Breast epithelium (tissue), 4 donors: ENCODE measurements at places on chromosomes 5 and 9. TPM values are rescaled to one million over a fixed set of nuclear protein-coding genes. Genes with fewer than 3 reads are reported as not detected.

PCDHGB3 gene
- 5.3 TPM for total RNA-seq

ARAP3 gene
- 12.1 TPM for total RNA-seq

CTSV gene
- total RNA-seq, result 2.0 TPM

CRHBP gene
- total RNA-seq, result 2.3 TPM

DNAJB5 gene
- total RNA-seq, result 5.4 TPM

RAB14 gene
- total RNA-seq, result 53.1 TPM

FBP2 gene
- total RNA-seq, result not detected

STARD4 gene
- total RNA-seq, result 6.7 TPM

CNOT8 gene
- total RNA-seq, result 180 TPM

IL7R gene
- 10.1 TPM for total RNA-seq

ASPN gene
- total RNA-seq, result 6.2 TPM

MAP3K1 gene
- total RNA-seq, result 14.9 TPM

ZDHHC21 gene
- total RNA-seq, result 11.5 TPM

GRCh38 chr9:127064335-127064734, 58.1 kb downstream of the ANGPTL2 start:
- DNase-seq, result no peak

- DNase-seq, result no peak
These were observed 117.6 kb downstream of the PCSK1 start for GRCh38 chr5:96315431-96315830.

- no peak for DNase-seq
These were observed 585.5 kb upstream of the RGMB start for GRCh38 chr5:98187945-98188344.

DNA sequence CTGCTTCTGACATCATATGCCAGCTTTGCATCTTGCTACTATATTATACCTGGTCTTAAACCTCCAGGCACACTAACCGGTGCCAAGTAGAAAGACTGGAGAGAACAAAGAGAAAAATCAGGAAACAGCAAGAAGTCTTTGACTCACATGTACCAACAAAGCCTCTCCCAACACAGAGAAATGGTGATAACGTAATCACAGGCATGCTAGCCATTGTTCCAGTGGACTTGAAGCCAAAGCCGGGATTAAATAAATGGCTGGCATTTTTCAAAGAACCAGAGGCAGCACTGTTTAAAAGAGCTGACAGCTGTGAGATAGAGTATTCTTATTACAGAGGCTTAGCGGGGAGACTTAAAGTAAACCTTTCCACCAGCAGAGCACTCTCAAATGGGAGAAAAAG, 148.4 kb upstream of the NFIL3 start:
- no peak for DNase-seq

DNA sequence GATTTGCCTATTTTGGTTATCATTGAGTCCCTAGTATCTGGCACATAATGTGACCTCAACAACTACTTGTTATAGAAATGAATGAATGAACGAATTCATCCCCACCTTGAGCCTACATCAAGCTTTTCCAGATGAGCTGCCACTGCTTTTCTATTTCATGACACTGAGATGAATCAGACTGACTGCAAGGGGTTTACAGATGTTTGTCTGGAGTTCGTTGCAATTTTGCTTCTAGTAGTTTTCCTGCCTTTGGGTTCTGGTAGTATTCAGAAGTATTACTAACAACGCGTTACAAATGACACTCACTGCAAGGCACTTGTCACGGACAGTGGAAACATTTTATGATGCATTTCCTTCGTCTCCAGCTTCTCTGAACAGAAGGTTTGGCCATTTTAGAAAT, 222.3 kb downstream of the CD180 start:
- DNase-seq, result no peak

- no peak for DNase-seq
These were observed 600.2 kb upstream of the CCNG1 start for GRCh38 chr5:162837155-162837554.

DNA sequence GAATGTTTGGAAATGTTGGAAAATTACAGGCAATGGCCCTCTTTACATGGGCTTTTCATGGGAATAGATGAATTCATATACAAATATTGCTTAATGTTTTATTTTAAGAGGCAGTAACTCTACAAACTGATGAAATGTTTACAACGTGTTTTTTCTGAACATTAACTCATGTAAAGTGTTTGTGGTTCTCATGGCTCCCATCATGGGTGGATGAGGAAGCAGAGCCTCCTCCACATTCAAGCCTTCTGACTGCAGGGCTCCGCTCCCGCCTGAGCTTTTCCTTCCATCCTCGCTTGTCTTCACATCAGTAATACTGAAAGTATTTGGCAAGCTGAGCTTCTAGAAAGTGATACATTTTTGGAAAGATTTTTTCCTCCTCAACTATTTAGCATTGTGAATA, 204.2 kb downstream of the ARHGAP26 start:
- no peak for DNase-seq

DNA sequence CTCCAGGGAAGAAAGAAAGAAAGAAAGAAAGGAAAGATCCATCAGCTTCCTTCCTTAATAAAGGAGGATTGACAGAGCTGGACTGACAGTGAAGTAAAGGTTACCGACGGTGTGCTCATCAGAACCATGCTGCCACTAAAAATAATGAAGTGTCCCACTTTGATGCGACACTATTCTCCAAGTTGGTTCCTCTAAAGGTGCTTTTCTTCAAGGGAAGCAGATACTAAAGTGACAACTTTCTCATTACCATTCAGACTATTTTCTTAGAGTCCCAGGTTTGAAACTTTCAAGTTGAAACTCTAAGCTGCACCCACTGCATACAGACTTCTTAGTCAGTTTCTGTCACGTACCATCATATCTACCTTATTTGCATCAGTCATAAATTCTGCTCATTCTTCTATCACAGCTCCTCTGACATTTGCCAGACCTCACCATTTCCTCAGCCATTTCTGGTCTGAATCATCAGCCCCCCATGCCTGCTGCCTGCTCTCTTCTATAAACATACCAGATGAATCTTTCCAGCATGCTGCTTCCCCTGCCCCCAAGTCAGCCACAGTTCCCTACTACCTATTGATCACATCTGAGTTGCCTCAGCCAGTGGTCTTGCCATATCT, 177.6 kb downstream of the DEPDC1B start:
- no peak for DNase-seq

GRCh38 chr5:66180282-66181155, 36.4 kb downstream of the SREK1 start:
- DNase-seq, result no peak

GRCh38 chr5:135140446-135141204, 106.6 kb upstream of the PITX1 start:
- DNase-seq, result no peak

DNA sequence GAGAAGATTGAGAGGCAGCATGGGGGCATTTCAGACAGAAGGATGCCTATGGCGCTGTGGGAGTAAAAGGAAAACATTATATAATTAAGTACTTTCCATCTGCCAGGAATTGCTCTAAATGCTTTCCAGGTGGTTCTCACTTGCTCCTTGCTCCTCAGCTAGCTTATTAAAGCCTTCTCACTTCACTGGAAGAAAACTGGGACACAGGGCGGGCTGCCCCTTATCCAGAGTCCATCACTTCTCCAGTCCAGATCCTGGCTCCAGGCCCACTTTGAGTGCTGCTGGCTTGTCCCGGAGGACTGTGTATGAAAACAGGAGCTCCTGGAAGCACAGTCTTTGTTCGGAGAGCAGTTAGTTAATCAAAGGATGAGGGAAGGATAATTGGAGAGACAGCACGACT, 409.9 kb upstream of the ADAMTS16 start:
- DNase-seq, result no peak

- DNase-seq, result no peak
These were observed 25.9 kb upstream of the CFAP157 start for GRCh38 chr9:127680846-127681245.

- DNase-seq, result no peak
These were observed 26.1 kb downstream of the LHFPL2 start for GRCh38 chr5:78622302-78622971.

DNA sequence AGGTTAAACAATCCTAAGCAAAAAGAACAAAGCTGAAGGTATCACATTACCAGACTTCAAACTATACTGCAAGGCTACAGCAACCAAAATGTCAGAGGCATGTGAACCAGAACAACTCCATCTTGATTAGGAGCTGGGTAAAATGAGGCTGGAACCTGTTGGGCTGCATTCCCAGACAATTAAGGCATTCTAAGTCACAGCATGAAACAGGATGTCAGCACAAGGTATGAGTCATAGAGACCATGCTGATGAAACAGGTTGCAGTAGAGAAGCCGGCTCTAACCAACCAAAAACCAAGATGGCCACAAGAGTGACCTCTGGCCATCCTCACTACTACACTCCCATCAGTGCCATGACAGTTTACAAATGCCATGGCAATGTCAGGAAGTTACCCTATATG, 252.0 kb downstream of the RASEF start:
- DNase-seq, result no peak

DNA sequence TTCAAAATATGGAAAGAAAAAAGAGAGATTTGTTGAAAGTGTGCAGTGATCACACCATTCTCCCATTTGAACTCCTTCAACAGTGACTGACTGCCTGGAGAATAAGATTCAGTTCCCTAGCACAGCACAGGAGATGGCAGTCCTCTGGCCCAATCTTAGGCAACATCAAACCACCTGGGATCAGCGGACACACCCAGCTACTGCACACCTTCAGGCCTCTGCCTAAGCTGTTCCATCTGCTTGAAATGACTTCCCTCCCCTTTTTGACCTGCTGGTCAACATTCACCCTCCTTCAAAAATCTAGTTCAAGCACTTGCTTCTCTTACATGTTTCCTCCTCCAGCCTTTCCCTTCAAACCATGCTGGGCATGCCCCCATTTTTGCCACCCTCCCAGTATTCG, 4.5 kb downstream of the MAPK9 start:
- DNase-seq, result no peak

- DNase-seq, result no peak
These were observed 92.5 kb upstream of the DNAH5 start for GRCh38 chr5:14036947-14037346.

DNA sequence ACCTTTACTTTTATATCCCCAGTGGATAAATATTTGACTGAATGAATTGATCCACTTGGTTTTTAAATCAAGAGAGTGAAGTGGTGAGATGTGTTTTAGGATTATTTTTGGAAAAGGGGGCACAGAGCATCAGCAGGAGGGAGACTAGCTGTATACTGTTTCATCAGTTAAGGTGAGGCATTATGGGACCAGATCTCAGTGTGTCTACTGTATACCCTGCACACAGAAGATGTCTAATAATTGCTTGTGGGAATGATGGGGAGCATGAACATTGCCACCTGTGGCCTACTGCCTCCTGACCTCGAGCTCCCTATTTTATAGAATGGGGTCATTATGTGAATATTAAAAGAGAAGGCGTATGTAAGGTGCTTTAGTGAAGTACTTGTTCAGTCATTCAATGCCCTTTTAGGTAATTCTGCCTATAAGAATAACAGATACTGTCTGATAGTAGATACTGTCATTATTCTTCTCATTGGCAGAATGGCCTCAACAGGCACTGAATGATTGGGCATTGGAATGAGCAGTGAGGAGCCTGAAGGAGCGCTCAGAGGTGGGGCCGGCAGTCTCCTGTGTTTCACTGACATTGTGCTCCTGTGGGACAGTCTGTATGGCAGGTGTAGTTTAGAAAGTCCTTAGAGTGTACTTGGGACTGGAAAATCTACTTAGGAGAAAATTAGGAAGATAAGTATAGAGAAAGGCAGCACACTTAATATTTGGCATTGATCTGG, 47.4 kb upstream of the FAM120AOS start:
- no peak for DNase-seq

- DNase-seq, result no peak
These were observed 53.3 kb upstream of the RNU6ATAC start for GRCh38 chr9:134217431-134218210.

DNA sequence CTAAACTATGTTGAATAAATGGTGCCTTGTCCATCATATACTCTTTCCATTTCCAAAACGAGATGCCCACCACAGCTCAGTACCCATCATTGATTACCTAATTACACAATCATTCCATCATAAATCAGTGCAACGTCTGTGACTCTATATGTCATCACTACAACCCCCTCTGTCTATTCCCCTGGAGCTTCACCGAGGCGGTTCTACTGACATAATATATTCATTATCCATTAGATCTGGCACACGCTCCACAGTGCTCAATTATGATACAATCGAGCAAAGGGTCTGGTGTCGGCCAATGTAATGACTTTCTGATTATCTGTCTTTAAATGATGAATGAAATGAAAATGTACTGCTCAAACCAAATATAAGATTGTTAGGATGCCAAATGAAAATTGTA, 1737.7 kb upstream of the WWC1 start:
- no peak for DNase-seq

GRCh38 chr9:137295238-137295811, 6.7 kb downstream of the NRARP start:
- no peak for DNase-seq

GRCh38 chr5:77129391-77129990, 42.4 kb upstream of the ZBED3 start:
- DNase-seq, result no peak

DNA sequence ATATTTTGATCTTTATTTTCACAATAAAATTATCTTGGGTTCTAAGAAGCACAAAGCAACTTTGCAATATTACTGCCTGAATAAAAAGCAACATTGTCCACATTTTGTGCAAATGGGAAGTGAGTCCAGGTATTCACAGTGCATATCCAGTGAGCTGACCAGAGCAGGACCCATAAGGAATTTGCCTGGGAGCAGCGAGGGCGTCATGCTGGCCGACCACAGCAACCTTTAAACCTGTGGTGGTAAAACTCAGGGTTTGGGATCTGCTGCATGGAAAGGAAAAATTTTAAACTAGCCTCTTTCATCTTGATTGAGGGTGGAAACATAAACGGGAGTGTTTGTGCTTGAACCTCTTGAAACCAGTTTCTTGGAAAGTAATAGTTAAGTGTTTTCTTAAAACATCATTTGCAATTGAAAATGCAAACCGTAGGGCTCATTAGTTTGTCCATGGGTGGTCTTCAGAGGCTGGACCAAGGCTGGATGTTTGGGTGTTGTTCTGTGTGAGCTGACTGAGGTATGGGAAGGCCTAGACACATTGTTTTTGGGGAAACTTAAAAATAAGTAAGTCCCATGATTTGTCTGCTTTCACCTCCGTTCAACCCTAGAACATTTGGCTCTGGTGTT, 85.0 kb upstream of the ANKH start:
- DNase-seq, result no peak

GRCh38 chr5:125486634-125487033, 740.2 kb upstream of the ZNF608 start:
- DNase-seq, result no peak

- DNase-seq, result no peak
These were observed 47.4 kb downstream of the POLK start for GRCh38 chr5:75558981-75559632.

- no peak for DNase-seq
These were observed 28.3 kb downstream of the GALNT10 start for GRCh38 chr5:154218786-154219185.

- no peak for DNase-seq
These were observed 61.3 kb upstream of the TYRP1 start for GRCh38 chr9:12631866-12632265.

- no peak for DNase-seq
These were observed 44.0 kb downstream of the DUSP1 start for GRCh38 chr5:172726966-172727365.
